ENCODE measurements at places on chromosomes 1 and 21.

DNA sequence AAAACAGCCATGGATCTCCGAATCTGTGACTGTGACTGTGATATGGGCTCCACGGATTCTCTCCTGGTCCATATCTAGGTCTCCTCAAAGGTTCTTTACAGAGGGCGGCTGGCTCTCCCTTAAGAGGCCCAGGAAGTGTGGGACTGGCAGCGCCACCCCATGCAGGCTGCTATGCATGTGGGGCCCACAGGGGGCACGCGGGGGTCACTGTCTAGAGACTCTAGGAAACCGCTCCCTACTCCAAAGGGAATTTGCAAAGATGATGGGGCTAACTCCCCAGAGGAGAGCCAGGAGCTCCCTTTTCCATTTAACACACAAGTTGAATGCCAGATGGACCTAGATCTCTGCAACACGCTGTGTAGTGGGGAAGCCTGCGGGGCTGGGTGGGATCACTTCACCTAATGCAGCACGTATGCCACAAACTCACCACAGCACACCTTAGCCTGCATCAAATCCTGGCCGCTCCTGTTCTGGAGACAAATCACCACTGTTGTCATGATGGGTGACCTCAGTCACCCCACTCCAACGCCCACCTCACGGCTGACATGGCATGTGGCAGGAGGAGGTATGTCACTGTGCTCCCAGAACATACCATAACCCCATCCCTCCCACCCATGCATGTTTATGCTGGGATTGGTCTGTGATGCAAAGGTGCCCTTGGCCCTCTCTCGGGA, 61.7 kb downstream of the SLC45A1 start:
- DNase-seq, result no peak

DNA sequence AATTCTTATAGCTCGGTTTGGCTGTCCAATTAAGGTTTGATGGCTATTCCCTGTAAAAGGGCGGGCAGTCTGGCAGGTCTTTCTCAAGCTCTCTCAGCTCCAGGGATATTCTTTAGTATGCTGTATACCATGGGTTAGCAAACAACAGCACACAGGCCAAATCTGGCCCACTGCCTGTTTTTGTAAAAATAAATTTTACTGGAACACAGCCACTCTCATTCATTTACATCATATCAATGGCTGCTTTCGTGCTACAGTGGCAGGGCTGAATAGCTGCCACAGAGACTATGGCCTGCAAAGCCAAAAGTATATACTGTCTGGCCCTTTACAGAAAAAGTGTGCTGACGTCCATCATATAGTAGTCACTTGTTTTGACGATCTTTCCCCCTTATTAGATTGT, 32.0 kb downstream of the MACO1 start:
- DNase-seq, result no peak

GRCh38 chr1:155003766-155004351, 1.3 kb downstream of the ZBTB7B start:
- DNase-seq, result no peak

- DNase-seq, result no peak
These were observed 4.1 kb downstream of the KRTAP13-4 start for GRCh38 chr21:30434033-30434631.

DNA sequence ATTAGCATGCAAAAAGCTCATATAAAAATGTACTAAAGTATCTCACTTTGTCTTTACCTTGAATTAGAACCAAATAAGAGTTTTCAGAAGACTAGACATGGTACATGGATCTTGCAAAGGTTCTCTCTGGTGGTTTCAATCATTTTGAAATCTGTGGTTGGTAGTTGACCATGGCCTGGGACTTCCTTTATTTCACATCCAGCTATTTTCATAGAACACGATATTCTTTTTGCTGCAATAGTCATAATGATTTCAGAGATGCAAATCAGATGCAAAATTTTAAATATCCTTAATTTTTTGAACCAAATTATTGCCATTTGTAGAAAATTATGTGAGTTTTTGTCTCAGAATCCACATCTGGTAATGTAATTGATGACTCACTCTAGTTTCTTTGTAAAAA, 375.1 kb upstream of the ZP4 start:
- no peak for DNase-seq

GRCh38 chr1:22452481-22452957, 868 bp downstream of the ZBTB40 start:
- DNase-seq, result no peak

GRCh38 chr21:46368533-46369285, 44.8 kb downstream of the PCNT start:
- peak; percentile 4 for DNase-seq

DNA sequence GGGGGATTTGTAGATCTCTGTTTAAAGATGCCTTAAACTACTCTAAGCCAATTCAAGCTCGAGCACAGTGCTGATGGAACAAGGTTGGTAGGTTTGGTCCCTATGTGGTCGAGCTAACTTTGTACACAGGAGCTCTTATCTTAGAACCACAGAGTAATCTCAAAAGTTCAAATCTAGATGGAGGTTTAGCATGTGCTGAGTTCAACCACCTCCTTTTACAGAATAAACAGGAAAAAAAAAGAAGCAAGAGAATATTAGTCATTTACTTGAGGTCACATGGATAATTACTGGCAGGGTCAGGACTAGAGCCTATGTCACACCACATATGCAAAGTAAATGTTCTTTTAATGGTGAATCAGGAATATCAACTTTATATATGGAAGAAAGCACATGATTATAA, 86.2 kb downstream of the DTL start:
- no peak for DNase-seq

DNA sequence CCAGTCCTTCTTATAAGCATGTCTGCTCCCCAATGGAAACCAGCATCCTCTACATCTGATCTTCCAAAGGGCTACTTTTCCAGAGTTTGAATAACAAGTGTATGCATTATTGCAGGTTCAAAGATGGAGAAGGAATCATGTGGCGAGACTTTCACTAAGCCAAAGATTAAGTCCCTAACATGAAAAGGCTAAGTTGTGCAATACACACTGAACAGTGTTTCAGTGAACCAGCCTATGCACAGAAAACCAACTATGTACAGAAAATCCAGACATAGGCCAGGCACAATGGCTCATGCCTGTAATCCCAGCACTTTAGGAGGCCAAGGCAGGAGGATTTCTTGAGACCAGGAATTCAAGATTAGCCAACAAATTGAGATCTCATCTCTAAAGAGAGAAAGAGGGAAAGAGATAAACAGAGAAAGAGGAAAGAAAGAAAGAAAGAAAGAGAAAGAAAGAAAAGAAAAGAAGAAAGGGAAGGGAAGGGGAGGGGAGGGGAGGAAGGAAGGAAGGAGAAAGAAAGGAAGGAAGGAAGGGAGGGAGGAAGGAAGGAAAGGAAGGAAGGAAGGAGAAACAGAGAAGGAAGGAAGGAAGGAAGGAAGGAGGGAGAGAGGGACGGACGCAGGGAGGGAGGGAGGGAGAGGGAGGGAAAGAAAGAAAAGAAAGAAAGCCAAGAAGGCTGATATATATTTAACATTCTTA, 181.7 kb downstream of the LTN1 start:
- no peak for DNase-seq

Measured in activated T-cell treated with anti-CD3 and anti-CD28 coated beads for 4 hours (primary cell).